ENCODE measurements at places on chromosomes 12 and 14.

- no peak within 1 kb of the TSS for H3K4me3 ChIP-seq
- no peaks in the 10 kb centered on the region for H3K36me3 ChIP-seq
- DNase-seq, result peak; percentile 75
- H3K4me1 ChIP-seq, result 0 out of 2 replicates have a peak, but pooled peaks cover 2% of the 10 kb centered on the region
- peaks cover 94% of the 10 kb centered on the region for H3K27me3 ChIP-seq
- no peak within 1 kb of the TSS for H3K27ac ChIP-seq
Observed at GRCh38 chr12:53984901-53985691, at the start of gene HOXC10. HOXC10 (plus strand) TSS chr12:53985146; CDS start chr12:53985260, 114 bp downstream.

GRCh38 chr12:106044773-106045172 is 94.0 kb downstream of the NUAK1 start:
- no peak overlapping the region for H3K4me3 ChIP-seq
- H3K4me1 ChIP-seq, result no peaks in the 10 kb centered on the region
- H3K36me3 ChIP-seq, result no peaks in the 10 kb centered on the region
- peak; percentile 62 for DNase-seq
- H3K27ac ChIP-seq, result no peak overlapping the region

GRCh38 chr12:116777245-116777644 is 39.1 kb downstream of the RNFT2 start:
- no peak for DNase-seq
- H3K27me3 ChIP-seq, result no peaks in the 10 kb centered on the region

- H3K36me3 ChIP-seq, result no peaks in the 10 kb centered on the region
- no peak for DNase-seq
- H3K4me1 ChIP-seq, result no peaks in the 10 kb centered on the region
- H3K4me3 ChIP-seq, result no peak overlapping the region
- no peaks in the 10 kb centered on the region for H3K27me3 ChIP-seq
- no peak overlapping the region for H3K27ac ChIP-seq
Observed at GRCh38 chr12:125983094-125983783, 918.0 kb downstream of the AACS start.

- peaks cover 1% of the 10 kb centered on the region for H3K4me1 ChIP-seq
- no peak overlapping the region for H3K27ac ChIP-seq
- H3K36me3 ChIP-seq, result no peaks in the 10 kb centered on the region
- no peaks in the 10 kb centered on the region for H3K27me3 ChIP-seq
- no peak overlapping the region for H3K4me3 ChIP-seq
Observed at GRCh38 chr14:80587096-80587724, 354.3 kb downstream of the CEP128 start.

DNA sequence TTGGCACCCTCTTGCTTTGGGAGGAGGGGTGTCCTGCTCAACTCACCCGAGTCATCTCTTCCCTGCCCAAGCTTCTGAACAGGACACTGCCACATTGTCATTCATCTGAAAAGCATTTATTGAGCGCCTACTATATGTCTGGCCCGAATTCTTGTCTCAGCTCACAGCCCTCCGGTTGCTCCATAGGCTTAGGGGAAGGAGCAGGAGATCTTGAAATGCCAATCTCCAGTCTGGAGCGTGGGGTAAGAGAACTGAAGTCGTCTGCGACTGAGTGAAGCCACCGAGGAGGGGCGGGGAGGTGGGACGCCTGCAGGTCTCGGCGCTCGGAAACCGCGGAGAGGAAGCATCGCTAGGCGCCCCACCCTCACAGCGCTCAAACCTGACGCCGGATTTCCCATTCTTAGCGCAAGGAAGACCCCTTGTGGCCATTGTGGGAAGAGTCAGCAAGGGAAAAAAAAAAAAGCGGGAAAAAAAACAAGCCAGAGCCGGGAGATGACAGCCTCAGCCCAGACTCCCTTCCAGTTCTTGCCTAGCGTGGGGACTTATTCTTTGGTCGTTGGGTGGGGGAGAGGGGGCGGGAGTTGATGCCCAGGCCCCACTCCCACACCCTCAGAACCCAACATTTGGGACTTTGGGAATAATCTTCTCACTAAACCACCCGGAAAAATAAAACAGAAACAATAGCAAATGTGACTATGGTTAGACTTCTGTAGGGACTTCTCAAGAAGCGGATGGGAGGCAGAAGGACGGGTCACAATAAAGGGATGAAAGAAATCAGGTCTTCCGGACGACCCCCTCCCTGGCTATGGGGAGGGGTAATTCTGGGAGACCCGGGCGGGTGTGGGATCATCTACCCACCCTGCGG is 28.2 kb upstream of the SMUG1 start:
- peak; percentile 75 for DNase-seq
- peak overlapping the region; percentile 30 for H3K4me3 ChIP-seq
- peaks cover 15% of the 10 kb centered on the region for H3K4me1 ChIP-seq
- H3K27me3 ChIP-seq, result peaks cover 15% of the 10 kb centered on the region
- no peaks in the 10 kb centered on the region for H3K36me3 ChIP-seq

GRCh38 chr12:57216921-57217879 is 606 bp downstream of the NXPH4 start:
- peaks cover 69% of the 10 kb centered on the region for H3K27me3 ChIP-seq
- H3K4me3 ChIP-seq, result peak overlapping the region; percentile 73
- H3K4me1 ChIP-seq, result peaks cover 7% of the 10 kb centered on the region

DNA sequence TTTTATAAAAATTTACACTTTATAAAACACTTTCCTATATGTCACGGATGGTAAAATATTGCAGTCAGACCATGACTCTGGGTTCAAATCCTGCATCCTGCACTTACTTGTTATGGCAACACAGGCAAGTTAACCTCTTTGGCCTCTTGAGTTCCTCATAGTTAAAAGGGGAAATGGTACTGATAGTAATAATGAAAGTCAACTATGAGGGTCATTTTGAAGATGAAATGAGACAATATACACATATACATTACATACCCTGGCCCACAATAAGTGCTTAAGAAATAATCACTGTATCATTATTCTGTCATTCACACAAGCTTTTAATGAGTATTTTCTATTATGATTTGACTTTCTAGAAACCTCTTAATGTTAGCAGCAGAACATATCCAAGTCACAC is 64.4 kb downstream of the C12orf42 start:
- no peak for DNase-seq
- H3K4me1 ChIP-seq, result no peaks in the 10 kb centered on the region
- H3K27ac ChIP-seq, result no peak overlapping the region
- no peaks in the 10 kb centered on the region for H3K27me3 ChIP-seq

DNA sequence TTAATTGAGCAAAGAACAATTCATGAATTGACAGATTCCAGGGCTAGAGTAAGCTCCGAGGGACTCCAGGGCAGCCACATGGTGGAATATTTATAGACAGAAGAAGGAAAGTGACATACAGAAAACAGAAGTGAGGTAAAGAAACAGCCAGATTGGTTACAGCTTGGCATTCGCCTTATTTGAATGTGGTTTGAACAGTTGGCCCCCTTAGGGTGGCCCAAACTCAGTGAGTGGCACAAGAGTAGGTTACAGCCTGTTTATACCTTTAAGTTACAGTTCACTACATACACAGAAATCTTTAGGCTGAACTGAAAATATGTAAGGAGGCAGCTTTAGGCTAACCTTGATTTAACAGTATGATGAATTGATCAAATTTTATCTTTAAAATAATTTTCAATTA is 174.5 kb upstream of the CNOT2 start:
- H3K36me3 ChIP-seq, result no peaks in the 10 kb centered on the region
- H3K4me3 ChIP-seq, result no peak overlapping the region
- H3K4me1 ChIP-seq, result no peaks in the 10 kb centered on the region

DNA sequence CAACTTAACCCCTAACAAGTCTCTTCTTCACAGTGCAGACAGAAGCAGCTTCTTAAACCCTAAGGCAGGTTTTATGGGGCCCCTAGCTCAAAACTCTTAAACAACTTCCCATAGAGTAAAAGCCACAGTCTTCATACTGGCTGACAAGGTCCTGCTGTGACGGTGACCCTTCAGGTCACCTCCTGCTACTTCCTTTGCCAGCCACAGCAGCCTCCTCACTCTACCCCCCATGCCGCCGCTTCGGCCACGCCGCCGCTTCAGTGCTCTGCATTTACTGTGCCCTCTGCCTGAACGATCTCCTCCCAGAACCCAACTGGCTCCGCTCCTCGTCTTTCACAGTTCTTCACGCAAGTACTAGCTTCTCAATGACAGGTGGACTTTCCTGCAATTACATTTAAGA is 45.5 kb downstream of the ACADS start:
- H3K27me3 ChIP-seq, result no peaks in the 10 kb centered on the region
- DNase-seq, result no peak
- H3K36me3 ChIP-seq, result peaks cover 33% of the 10 kb centered on the region
- H3K4me3 ChIP-seq, result no peak overlapping the region

DNA sequence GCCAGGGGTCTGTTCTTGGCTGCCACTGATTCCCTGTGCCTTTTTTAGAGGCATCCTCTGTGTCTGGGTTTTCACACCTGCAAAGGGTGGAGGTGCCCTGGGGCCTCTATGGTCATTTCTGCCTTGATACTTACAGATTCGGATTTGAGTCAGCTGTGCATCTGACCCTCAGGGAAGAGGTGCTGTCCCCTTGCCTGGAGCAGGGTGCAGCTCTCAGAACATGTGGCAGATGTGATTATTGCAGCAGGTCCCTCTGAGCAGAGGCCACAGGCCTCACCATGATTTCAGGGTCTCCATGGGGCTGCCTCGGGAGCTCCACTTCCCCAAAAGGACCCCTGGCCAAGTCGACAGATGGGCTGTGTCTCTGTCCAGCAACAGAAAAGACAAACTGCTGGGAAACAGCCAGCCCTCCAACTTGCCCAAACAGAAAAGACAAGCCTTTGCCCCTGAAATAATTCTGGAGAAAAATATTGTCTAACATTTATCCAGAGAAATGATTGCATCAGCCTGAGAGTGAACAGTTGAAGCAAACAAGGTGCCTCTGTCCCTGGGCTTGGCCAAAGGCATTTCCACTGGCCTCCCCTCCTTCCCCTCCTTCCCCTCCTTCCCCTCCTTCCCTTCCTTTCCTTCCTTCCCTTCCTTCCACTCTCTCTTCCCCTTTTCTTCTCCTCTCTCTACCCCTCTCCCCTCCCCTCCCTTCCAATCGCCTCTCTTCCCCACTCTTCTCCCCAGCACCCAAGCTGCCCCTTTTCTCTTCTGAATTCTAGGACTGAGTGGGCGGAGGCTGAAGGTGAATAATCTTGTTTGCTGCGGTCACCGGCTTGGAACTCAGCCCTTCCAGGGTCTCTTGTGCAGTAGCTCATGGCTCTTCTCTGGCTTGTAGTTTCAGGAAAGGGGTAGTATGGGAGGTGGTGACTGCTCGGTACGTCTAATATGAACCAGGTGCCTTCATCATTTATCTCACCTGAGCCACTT is 676 bp downstream of the SERPINA3 start:
- no peaks in the 10 kb centered on the region for H3K36me3 ChIP-seq
- H3K4me1 ChIP-seq, result peaks cover 14% of the 10 kb centered on the region
- peak; percentile 28 for DNase-seq
- H3K27me3 ChIP-seq, result no peaks in the 10 kb centered on the region
- H3K4me3 ChIP-seq, result no peak overlapping the region
- H3K27ac ChIP-seq, result peak overlapping the region; percentile 75

GRCh38 chr12:52203079-52203921 is 11.5 kb upstream of the KRT80 start:
- H3K36me3 ChIP-seq, result no peaks in the 10 kb centered on the region
- no peak overlapping the region for H3K27ac ChIP-seq
- H3K4me1 ChIP-seq, result peaks cover 32% of the 10 kb centered on the region
- no peaks in the 10 kb centered on the region for H3K27me3 ChIP-seq
- H3K4me3 ChIP-seq, result no peak overlapping the region

- H3K4me3 ChIP-seq, result no peak overlapping the region
- no peak for DNase-seq
Observed at GRCh38 chr12:8991371-8992345, 2.3 kb downstream of the KLRG1 start.

GRCh38 chr12:7647071-7647470 is 18.6 kb downstream of the APOBEC1 start:
- no peak overlapping the region for H3K4me3 ChIP-seq
- no peak for DNase-seq
- H3K4me1 ChIP-seq, result no peaks in the 10 kb centered on the region
- no peaks in the 10 kb centered on the region for H3K27me3 ChIP-seq

GRCh38 chr14:94483729-94484275 is 7.8 kb upstream of the SERPINA9 start:
- H3K4me3 ChIP-seq, result no peak overlapping the region
- H3K27me3 ChIP-seq, result peaks cover 10% of the 10 kb centered on the region
- no peak overlapping the region for H3K27ac ChIP-seq
- peak; percentile 56 for DNase-seq
- H3K36me3 ChIP-seq, result no peaks in the 10 kb centered on the region
- no peaks in the 10 kb centered on the region for H3K4me1 ChIP-seq

DNA sequence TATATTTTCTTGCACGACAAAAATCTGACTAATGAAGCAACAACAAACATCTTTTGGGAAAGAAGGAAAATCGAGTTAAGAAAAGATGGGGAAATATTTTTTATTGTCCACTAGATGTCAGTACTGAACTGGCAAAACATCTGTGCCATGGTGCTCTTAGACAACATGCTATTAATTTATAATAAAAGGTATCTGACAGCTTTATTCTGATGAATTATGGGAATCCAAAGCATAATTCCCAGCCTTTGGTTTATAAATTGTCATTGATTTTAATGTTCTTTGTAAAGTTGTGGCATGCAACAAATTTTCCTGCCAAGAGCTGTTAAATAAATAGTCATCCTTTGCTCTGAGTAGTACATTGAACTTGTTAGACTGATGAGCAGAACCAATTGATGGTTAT is 231.2 kb downstream of the ETNK1 start:
- peaks cover 12% of the 10 kb centered on the region for H3K27me3 ChIP-seq
- no peak overlapping the region for H3K4me3 ChIP-seq
- H3K36me3 ChIP-seq, result no peaks in the 10 kb centered on the region
- H3K27ac ChIP-seq, result no peak overlapping the region
- H3K4me1 ChIP-seq, result no peaks in the 10 kb centered on the region
- DNase-seq, result peak; percentile 45

DNA sequence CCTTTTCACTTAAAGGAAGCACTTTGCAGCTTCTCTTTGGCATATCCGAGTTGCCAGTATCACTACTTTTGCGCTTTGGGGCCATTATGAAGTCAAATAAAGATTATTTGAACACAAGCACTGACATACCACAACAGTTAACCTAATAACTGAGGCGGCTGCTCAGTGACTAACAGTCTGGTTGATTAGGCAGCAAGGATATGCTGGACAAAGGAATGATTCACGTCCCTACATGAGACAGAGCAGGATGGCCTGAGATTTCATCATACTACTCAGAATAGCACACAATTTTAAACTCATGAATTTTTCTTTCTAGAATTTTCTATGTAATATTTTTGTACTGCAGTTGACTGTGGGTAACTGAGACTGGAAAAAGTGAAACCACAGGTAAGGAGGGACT is 56.9 kb upstream of the E2F7 start:
- peak; percentile 97 for DNase-seq
- peak overlapping the region; percentile 34 for H3K27ac ChIP-seq
- peaks cover 9% of the 10 kb centered on the region for H3K4me1 ChIP-seq
- H3K27me3 ChIP-seq, result no peaks in the 10 kb centered on the region

- H3K4me3 ChIP-seq, result peak overlapping the region; percentile 60
- DNase-seq, result no peak
- H3K27ac ChIP-seq, result peak overlapping the region; percentile 95
- no peaks in the 10 kb centered on the region for H3K27me3 ChIP-seq
- no peaks in the 10 kb centered on the region for H3K36me3 ChIP-seq
Observed at GRCh38 chr14:49860988-49861698, 8.6 kb upstream of the NEMF start.

DNA sequence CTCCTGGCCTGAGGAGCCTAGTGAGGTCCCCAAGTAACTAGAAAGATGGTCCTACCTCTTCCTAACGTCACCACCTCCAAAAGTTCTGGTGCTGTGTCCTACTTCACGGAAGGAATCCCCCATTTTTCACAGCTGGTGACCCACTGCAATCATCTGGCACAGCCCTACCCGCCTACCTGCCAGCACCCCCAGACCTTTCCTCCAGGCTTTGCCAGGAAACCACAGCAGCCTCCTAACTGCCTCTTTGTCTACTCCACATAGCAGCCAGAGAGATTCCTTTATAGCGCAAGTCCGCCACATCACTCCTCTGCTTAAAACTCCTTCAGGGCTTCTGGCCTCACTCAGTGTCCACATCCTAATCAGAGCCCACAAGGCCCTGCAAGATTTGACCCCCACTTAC is 13.4 kb upstream of the FLVCR2 start:
- no peaks in the 10 kb centered on the region for H3K36me3 ChIP-seq
- H3K4me1 ChIP-seq, result no peaks in the 10 kb centered on the region

Measured in IMR-90 (cell line).